ENCODE measurements at places on chromosomes 1 and 21. TPM values are rescaled to one million over a fixed set of nuclear protein-coding genes. Genes with fewer than 3 reads are reported as not detected.

MEX3A gene
- total RNA-seq, result 0.22 TPM

SPRR1B gene
- not detected for total RNA-seq

SNX7 gene
- 64.5 TPM for total RNA-seq

NUAK2 gene
- 1.4 TPM for total RNA-seq

SRM gene
- total RNA-seq, result 45.2 TPM

XCL2 gene
- total RNA-seq, result not detected

GCSAML gene
- total RNA-seq, result 1.1 TPM

PLPPR5 gene
- total RNA-seq, result not detected

TMIGD3 gene
- total RNA-seq, result 1.9 TPM

PTCH2 gene
- total RNA-seq, result 0.68 TPM

C1orf167 gene
- not detected for total RNA-seq

MTARC1 gene
- 104 TPM for total RNA-seq

INSRR gene
- total RNA-seq, result not detected

SH2D5 gene
- not detected for total RNA-seq

SLC9C2 gene
- total RNA-seq, result not detected

PGLYRP4 gene
- total RNA-seq, result not detected

GNAT2 gene
- not detected for total RNA-seq

CLCA1 gene
- 0.17 TPM for total RNA-seq

OR2T2 gene
- not detected for total RNA-seq

KIF26B gene
- total RNA-seq, result 0.16 TPM

PADI1 gene
- total RNA-seq, result not detected

KRTAP10-1 gene
- total RNA-seq, result not detected

NCAM2 gene
- total RNA-seq, result 3.4 TPM

KRTAP19-5 gene
- total RNA-seq, result not detected

FABP3 gene
- not detected for total RNA-seq

HUNK gene
- total RNA-seq, result 0.17 TPM

GBP2 gene
- total RNA-seq, result 124 TPM

LYPD8 gene
- total RNA-seq, result not detected

ACOT11 gene
- total RNA-seq, result 2.3 TPM

CD1B gene
- not detected for total RNA-seq

VTCN1 gene
- total RNA-seq, result not detected

UBE2U gene
- not detected for total RNA-seq

TEKT2 gene
- total RNA-seq, result 0.57 TPM

PYCR2 gene
- total RNA-seq, result 35.9 TPM

AGO3 gene
- 23.8 TPM for total RNA-seq

PPM1J gene
- not detected for total RNA-seq

SPSB1 gene
- total RNA-seq, result 87.8 TPM

KRTAP19-3 gene
- not detected for total RNA-seq

E2F2 gene
- 0.19 TPM for total RNA-seq

FAM131C gene
- 0.51 TPM for total RNA-seq

CRP gene
- total RNA-seq, result not detected

TAL1 gene
- total RNA-seq, result 20.5 TPM

ZNF644 gene
- 59.9 TPM for total RNA-seq

C1orf116 gene
- total RNA-seq, result 0.17 TPM

TINAGL1 gene
- 140 TPM for total RNA-seq

ARL8A gene
- 39.0 TPM for total RNA-seq

CAPN8 gene
- not detected for total RNA-seq

SMCP gene
- total RNA-seq, result not detected

RNF187 gene
- 33.7 TPM for total RNA-seq

TMEM81 gene
- 3.1 TPM for total RNA-seq

KRTAP11-1 gene
- total RNA-seq, result not detected

ITLN2 gene
- total RNA-seq, result not detected

FCRLA gene
- not detected for total RNA-seq

HAO2 gene
- total RNA-seq, result not detected
